Fibroblast of the aortic adventitia (primary cell): ENCODE measurements at places on chromosomes 6 and 20.

GRCh38 chr20:8007490-8007889 is 12.1 kb downstream of the TMX4 start:
- no peak for DNase-seq

DNA sequence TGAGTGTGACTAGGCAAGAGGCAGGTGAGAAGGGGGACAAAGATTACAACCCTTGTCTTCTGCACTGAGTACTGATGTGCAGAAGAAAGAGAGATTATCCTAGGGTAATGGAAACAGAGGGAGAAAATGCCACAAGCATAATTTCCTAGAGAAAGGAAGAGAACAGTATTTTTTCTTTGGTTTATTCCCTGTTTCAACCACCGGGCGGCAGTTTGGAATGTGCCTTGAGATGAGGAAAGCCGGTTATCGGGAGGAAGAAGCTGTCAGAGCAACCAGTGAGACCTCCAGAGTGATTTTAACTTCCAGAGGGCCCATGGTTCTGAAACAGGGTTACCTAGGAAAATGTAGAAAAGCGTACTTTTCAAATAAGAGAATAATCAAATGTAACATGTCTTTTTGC is 121.4 kb downstream of the REV3L start:
- peak; percentile 59 for DNase-seq

DNA sequence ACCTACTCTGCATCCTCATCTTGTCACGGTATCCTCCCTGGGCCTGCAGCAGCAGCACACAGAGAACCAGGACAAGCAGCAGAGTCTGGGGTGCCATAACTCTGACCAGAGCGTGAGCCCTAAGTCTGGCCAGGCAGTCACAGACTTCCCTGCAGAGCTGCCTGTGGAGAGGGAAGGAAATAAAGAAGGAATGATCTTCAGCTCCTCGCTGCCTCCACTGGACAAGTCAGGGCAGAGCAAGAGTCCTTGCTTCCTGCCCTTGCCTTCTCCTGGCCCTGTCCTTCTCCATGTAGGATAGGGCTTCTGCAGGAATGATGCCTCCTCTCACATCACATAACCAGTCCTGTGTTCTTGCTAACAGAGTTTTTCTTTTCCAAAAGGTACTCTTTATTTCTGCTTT is 15.9 kb upstream of the WFDC11 start:
- no peak for DNase-seq

DNA sequence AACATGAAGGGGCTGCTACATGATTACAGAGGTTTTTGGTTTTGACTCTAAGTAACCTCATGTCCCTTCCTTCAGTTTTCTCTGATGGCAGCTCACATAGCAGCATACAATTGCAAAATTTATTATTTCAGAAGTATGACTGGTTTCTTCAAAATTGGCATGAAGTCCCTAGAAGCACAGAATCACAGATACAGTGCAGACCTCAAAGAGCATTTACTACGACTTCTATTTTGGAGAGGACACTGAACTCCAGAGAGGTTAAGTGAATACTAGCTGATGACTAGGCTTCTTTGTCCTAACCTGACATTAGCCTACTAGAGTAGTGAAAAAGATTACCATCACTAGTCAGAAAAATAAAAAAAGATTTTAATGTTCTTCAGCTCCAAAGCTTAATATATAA is 664.3 kb downstream of the RFPL4B start:
- DNase-seq = peak; percentile 62
